ENCODE measurements at places on chromosomes 13 and 19.
A peak's percentile ranks its signal among the peaks of the same experiment; 100 is the strongest.

- DNase-seq, result no peak
Observed at GRCh38 chr13:39159846-39160370, 121.7 kb downstream of the NHLRC3 start.

- DNase-seq, result no peak
Observed at GRCh38 chr19:14411938-14412245, 7.2 kb downstream of the DDX39A start.

- no peak for DNase-seq
Observed at GRCh38 chr13:38821770-38822551, 135.1 kb downstream of the FREM2 start.

- no peak for DNase-seq
Observed at GRCh38 chr13:113667771-113668490, 912 bp downstream of the GRK1 start.

DNA sequence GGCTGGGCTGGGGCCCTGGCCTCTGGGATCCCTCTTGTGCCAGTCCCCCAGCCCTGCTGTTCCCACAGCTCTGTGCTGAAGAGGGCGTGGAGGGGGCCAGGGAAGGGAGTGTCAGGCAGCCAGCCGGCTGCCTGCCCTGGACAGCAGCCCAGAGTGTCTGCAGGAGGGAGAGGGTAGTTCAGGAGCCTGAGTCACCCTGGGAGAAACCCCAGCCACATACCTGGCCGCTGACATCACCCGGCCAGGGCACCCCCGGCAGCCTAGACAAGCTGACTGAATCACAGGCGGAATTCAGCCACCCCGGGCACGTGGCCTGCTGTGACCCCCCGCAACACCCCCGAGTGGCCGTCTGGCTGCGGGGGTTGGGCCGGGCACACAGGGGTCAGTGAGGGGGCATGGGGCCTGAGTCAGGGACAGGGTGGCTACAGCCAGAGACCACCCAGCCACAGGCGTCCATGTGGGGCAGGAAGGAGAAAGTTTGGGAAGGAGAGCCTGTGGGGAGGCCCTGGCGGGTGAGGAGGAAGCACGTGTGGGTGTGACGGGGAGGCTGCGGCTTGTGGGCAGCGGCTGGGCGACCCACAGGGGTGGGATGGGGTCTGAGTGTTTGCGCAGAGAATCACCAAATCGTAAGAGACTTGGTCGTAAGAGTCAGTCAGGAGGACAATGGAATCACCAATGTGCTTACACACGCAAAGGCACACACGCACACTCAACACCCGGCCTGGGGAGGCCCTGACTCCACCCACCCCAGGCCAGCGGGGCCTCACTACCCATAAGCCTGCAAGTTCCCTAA lies 11.9 kb upstream of the FOSB start:
- peak; percentile 86 for DNase-seq

- DNase-seq, result no peak
Observed at GRCh38 chr13:28357247-28357825, 137.6 kb downstream of the FLT1 start.

- DNase-seq, result no peak
Observed at GRCh38 chr19:32873247-32873959, 3.8 kb upstream of the SLC7A9 start.

DNA sequence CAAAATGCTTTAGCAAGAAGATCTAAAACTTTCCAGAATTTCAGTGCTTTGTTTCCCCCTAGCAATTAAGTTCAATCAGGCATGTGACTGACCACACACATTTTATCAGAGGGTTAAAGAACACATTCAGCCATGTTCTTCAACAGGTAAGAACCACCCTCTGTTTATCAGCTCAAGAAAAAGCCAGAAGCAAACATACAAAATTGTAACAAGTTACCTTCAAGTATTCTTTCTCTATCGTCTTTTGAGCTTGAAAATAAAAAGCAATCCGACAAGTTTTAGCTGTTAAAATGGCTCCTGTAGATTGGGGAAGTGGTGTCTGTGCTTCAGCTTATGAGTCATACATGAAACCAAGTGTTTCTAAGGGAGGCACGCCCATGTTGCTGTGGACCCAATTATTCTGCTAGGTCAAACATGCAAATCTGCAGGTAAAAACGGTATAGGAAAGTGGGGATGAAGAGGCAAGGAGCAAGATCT lies at the start of gene ELF1:
ELF1 (minus strand) TSS at position 306 of the 477 bp plus-strand sequence. CDS start 37,262 bp downstream, outside the sequence.
- DNase-seq, result peak; percentile 72

DNA sequence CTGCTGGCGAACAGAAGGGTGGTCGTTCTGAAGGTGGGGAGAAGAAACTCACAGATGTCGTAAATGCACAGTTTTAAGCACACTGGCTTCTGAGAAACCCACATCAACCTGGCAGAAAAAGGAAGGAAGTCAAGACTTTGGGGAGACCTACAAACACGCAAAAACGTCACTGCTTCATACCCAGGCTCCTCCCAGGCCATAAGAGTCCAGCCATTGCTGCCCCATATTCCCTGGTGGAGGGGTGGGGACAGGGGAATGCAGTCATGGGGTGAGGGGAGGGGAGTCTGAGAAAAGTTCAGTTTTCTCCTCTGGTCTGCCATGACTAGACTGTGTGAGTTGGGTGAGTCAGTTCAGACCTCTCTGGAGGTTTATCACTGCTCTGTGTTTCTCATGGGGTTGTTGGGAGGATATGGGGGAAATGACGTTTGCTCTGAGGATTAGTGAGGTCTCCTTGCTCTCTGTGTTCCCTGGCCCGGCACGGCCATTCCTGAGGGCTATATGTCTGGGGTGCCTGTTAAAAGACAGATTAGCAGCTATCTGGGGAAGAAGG lies 139.0 kb downstream of the FLT1 start:
- no peak for DNase-seq

DNA sequence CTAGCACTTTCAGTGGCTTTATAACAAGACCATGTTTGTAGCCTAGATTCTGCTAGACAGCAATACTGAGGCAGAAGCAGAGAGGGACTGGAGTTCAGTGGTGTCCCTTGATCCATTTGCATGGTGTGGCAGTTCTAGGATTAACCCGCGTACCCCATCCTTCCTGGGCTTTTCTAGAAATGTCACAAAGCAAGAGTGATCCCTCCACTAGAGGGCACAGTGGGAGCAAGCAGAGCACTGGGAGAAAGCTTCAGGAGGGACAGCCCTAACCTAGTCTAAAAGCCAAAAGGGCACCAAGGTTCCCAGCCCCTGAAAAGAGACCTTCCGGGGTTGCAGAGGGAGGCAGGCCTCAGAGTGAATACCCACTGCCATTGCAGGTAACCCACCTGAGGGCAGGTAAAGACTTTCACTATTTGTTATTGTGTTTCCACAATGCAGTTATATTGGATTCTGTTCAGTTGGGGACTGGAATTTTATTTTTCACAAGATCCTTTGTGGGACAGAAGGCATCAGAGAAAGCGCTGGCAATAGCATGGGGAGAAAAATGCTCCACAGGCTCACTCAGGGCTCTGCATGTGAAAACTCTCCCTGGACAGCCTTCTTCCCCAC lies 170.6 kb downstream of the FLT1 start:
- no peak for DNase-seq

DNA sequence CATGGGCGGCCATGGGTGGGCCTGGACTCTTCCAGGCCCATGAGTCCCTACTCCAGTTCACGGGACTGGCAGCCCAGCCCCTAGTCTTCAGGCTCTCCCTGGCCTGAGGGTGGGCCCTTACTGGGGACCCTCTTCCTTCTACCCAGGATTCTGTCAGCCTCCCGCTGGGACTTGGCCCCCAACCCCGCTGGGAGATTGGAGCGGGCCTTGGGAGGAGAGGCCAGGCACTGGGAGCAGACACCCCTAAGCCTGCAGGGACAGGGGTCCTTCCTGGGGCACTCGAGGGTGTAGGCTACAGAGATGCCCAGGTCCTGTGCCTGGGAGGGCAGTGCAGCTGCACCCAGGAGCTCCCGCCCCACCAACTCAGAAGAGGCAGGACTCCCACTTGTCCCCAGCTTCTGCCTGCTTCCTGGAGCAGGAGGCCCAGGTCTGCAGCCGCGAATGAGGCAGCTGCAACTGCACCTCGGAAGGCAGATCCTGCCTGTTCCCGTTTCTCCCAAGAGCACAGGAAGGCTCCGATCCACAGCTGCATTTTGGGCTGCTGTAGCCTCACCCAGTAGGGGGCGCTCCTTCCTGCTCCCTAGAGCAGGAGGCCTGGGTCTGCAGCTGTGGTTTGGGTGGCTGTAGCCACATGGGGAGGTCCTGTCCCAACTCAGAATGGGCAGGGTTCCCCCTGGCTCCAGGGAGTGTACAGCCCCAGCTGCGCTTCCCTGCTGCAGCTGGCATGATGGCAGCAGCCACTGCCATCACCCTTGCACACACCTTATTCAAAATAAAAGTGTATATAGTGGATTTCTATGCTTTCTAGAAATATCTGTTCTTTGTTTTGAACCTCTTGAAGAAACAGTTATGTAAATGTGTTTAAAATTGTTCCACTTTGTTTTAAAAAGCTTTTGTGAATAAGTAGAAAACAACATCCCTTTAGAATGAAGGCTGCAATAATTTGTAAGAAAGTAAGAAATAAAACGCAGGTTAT lies 46.8 kb downstream of the TEX26 start:
- peak; percentile 2 for DNase-seq

- DNase-seq, result peak; percentile 87
Observed at GRCh38 chr13:30376426-30377311, 45.6 kb upstream of the UBE2L5 start.

- DNase-seq, result no peak
Observed at GRCh38 chr19:3586127-3586626, 899 bp downstream of the GIPC3 start.

DNA sequence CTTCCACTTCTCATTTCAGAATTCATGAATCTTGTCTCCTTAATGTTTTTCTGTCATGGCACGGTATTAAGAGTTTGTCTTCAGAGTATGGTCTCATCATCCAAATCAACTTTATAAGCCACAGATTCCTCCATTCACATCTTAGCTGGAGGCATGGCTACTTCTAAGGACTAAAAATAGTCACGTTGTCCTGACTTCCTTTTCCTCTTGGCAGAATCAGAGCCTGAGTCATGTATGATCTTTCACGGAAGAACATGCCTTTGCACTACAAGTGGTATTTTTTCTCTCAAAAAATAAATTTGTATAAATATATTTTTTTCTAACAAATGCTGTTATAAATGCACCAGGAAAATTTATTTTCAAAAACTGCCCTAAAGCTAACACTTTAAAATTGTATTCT lies 71.4 kb downstream of the ALOX5AP start:
- DNase-seq, result no peak

DNA sequence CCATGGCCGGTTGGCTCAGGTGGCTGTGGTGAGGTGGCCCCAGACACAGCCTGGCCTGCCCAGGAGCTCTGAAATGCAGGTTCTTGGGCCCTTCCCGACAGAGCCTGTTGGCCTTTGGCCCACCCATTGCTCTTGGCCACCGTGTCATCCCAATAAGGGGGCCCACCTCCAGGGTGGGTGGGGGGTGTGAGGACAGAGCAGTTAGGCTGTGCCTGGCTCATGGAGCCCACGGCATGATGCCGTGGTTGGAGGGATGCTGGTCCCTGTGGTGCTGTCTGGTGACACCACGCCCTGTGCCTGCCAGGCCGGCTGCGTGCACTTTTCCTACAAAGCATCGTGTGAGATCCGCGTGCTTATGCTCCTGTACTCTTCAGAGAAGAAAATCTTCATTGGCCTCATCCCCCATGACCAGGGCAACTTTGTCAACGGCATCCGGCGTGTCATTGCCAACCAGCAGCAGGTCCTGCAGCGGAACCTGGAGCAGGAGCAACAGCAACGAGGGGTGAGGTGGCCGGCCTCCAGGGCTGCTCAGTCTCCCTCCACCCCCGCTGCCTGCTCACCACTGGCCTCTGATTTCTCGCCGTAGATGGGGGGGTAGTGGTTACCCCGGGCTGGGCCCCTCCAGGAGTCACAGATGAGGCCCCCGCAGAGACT lies 7.6 kb downstream of the PNKP start:
- DNase-seq, result no peak

GRCh38 chr13:112756967-112757758 lies 67.3 kb downstream of the ATP11A start:
- no peak for DNase-seq

GRCh38 chr19:34504273-34504808 lies 22.8 kb downstream of the WTIP start:
- DNase-seq, result no peak

- DNase-seq, result no peak
Observed at GRCh38 chr13:75881109-75881775, 245.1 kb downstream of the LMO7 start.

DNA sequence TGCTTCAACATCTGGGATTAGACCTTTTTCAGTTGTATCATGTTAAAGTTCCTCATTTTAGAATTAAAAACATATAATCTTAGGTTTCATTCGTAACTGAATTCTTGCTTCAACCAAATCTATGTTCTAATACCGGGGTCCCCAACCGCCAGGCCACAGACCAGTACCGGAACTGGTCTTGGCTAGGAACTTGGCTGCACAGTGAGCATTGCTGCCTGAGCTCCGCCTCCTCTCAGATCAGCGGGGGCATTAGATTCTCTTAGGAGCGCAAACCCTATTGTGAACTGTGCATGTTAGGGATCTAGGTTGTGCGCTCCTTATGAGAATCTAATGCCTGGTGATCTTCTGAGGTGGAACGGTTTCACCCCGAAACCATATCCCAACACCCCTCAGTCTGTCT lies 19.2 kb downstream of the ITM2B start:
- no peak for DNase-seq

- DNase-seq, result no peak
Observed at GRCh38 chr19:2215281-2215751, 20.8 kb downstream of the PLEKHJ1 start.

- no peak for DNase-seq
Observed at GRCh38 chr19:51693819-51694218, 689 bp downstream of the SPACA6 start.

DNA sequence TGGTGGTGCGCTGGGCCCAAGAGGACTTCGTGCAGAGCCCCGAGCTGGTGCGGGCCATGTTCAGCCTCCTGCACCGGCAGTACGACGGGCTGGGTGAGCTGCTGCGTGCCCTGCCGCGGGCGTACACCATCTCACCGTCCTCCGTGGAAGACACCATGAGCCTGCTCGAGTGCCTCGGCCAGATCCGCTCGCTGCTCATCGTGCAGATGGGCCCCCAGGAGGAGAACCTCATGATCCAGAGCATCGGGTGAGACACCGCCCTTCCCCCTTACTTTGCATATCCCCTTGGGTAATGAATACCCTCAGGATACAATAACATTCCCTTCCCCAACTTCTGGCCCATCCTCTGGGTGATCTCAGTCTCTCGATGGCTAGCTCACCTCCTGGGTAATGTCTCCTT lies 60.9 kb downstream of the RYR1 start:
- no peak for DNase-seq

DNA sequence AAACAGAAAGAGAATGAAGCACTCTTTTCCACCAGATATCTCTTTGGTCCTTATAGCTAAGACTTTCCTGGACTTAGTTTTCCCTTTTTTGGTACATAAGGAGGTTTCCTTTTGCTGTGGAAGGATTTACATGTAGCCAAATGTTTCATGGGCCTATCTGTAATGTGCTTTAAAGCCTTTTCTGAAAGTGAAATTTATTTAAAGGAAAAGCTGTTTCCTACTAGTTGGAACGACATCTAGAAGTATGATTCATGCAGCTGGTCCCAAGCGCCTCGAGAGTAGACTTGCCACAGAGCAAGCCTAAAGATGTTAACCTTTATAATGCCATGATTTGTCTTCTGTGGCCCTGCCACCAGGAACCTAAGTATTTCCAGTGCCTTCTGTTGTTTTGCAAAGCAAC lies 390.3 kb downstream of the DLEU7 start:
- DNase-seq, result no peak
